ENCODE measurements at places on chromosomes 2 and 18.
A peak's percentile ranks its signal among the peaks of the same experiment; 100 is the strongest.

- peak; percentile 9 for DNase-seq
Measured at GRCh38 chr2:25714740-25715139, 41.4 kb upstream of the DTNB start.

- DNase-seq, result no peak
Measured at GRCh38 chr18:8513249-8513648, 96.0 kb upstream of the RAB12 start.

DNA sequence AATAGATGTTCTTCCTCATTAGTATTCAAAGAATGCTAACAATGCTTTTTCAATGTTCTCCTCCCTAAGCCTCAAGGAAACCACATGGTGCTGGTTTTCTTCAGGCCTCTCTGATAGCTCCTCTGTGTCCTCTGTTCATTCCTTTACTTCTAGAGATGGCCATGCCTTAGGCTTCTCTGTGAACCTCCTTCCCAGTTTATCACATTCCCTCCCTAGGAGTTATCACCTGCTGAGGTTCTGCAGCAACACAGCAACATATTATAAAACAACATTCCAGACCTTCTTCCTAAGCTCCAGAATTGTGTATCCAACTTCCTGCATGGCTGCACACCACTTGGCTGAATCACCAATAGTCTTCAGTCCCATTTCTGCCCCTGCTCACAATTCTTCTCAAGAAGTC is 325.5 kb downstream of the IRS1 start:
- no peak for DNase-seq

GRCh38 chr18:36762074-36762473 is 66.7 kb downstream of the TPGS2 start:
- no peak for DNase-seq

DNA sequence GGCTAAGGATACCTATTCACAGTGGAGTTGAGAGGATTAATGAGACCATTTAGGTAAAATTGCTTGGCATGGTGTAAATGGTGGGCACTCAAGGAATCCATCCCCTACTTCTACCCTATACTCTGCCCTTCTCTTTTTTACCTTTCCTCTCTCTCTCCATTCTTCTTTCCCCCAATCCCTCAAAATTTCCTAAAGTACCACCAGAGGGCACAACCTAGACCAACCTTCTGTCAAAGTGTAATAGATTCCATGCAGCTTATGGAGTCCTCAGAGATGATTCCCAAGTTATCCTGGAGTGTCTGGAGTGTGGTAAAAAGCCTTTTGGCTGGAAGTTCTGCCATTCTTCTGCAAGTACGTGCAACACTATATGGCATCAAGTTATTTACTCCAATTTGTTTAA is 33.0 kb upstream of the CCDC195 start:
- no peak for DNase-seq

GRCh38 chr2:156333274-156333950 is 891 bp upstream of the NR4A2 start:
- DNase-seq, result peak; percentile 8

GRCh38 chr2:42930025-42930581 is 137.7 kb upstream of the HAAO start:
- DNase-seq, result peak; percentile 57

DNA sequence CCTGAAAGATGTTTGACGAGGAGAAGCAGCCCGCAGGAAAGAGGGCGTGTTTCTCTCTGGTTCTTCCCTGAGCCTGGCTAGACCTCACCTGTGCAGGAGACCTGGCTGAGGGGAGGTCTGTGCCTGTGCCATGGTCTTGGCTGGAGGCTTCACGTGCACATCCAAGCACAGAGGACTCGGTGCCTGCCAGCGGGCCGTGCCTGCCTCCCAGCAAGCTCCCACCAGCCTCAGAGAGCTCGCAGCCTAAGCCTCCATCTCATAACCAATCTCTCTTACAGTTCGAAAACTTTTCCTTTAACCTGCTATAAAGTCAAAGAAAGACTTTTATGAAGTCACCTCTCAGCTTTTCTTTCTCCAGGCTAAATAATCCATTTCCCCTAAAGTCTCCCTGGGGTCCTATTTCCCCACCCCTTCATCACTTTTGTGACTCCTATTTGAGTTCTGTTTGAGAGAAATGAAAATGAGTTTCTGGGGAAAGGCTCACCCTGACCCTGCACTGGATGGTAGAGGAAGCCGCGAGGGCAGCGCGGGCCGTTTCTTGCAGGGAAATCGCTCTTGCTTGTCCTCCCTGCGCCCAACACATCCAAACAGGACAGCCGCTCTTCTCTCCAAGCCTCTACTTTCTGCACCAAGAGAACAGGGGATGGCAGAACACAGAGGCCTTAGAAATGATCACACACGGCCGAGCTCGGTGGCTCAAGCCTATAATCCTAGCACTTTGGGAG is 521.0 kb downstream of the SOX11 start:
- DNase-seq, result no peak

DNA sequence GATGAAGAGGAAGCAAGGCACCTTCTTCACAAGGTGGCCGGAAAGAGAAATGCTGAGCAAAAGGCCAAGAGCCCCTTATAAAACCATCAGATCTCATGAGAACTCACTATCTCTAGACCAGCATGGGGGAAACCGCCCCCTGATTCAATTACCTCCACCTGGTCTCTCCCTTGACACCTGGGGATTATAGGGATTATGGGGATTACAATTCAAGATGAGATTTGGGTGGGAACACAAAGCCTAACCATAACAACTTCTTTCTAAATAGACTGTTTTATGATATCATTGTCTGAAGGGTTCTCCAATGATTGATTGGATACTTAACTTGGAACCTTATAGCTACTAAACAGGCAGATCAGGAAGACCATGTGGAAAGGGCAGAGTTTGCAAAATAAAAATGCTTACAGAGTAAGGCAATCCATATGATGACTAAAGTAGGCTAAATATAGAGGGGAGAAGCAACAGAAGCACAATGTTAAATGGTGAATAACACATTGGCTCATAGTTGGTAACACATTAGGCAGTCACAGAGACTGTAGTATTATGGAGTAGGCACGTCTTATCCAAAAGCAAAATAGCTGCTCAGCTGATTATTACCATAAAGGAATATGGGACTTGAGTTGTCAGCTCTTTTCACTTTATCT is 179.0 kb downstream of the BARD1 start:
- DNase-seq, result peak; percentile 17

GRCh38 chr2:46977280-46977665 is 61.7 kb upstream of the MCFD2 start:
- no peak for DNase-seq

DNA sequence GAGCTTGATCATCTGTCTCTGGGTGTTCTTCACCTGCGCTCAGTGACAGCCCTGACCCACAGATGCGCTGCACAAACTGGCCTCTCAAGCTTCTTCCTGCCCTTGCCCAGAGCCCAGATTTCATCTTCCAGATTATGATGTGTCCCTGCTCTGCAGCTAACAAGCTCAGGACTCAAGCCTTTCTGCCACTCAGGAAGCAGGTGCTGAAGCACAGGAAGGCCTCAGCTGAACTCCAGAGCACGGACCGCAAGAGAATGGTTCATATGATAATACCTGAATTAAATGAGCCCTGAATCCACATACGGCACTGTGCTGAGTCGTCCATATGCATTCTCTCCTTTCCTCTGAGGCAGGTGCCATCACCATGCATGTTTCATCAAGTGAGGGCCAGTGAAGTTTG is 3.8 kb downstream of the CD207 start:
- DNase-seq, result no peak

DNA sequence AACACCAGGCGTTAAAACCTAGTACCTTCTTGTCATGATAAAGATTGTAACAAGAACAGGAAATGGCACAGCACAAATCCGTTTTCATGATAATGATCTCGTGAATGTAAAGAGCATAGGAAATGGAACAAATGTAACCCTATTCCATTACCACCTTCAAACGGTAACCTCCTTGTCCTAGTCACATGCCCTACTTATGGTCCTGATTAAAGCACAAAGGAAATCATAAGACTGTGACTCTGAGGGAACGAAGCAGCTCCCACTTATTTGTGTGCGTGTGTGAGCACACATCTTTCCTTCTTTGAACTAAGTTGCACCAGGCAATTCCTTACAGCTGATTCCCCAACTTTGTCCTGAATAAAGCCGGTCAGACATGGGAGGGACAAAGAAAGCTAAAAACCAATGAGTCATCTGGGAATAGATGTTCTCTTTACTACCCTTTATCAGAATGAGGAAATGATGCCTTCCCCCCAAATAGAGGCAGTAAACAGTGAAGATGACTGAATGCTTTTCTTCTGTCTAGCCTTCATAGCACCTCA is 192.6 kb downstream of the IKZF2 start:
- DNase-seq, result no peak

DNA sequence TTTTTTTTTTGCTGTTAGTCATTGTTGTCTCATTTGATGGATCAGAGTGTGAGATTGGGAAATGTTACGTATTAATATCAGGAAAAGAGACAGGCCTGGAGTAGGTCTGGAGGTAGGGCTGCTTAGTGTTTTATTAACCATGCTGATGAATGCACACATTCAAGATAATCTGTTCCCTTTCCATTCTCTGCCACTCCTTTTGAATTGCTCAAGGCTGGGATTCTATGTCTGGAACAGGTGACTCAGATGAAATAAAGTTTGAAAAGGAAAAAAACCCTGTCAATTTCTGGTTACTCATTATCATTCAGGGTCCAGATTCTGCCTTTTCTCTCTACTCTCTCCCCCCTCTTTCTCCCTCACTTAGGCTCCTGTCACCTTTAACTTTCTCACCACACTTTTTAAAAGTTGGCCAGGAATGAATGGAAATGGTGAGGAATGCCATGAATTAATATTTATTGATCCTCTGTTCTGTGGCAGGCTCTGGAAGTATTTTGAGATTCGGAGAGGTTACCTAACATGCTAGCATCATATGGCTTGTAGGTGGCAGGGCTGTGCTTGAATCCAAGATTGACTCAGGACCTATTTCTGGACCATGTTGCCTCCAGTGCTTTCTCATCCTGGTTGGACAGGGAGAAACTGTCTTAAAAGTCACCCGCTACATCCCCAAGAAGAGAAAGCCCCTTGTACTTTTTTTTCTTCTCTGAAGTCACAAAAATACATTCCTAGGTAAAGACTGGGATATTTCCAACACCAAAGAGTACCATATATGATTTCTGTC is 40.2 kb downstream of the MAP4K4 start:
- DNase-seq, result no peak

GRCh38 chr2:238930216-238930615 is 82.3 kb downstream of the TWIST2 start:
- DNase-seq, result no peak

GRCh38 chr2:44616667-44617155 is 255.0 kb downstream of the CAMKMT start:
- no peak for DNase-seq

- peak; percentile 29 for DNase-seq
Measured at GRCh38 chr2:135773917-135774316, 32.3 kb downstream of the UBXN4 start.

GRCh38 chr2:40394031-40394430 is 57.9 kb downstream of the SLC8A1 start:
- no peak for DNase-seq

- peak; percentile 89 for DNase-seq
Measured at GRCh38 chr18:13500227-13500865, 226.0 kb downstream of the FAM210A start.

- peak; percentile 18 for DNase-seq
Measured at GRCh38 chr2:98601532-98602132, 6.7 kb downstream of the COA5 start.

DNA sequence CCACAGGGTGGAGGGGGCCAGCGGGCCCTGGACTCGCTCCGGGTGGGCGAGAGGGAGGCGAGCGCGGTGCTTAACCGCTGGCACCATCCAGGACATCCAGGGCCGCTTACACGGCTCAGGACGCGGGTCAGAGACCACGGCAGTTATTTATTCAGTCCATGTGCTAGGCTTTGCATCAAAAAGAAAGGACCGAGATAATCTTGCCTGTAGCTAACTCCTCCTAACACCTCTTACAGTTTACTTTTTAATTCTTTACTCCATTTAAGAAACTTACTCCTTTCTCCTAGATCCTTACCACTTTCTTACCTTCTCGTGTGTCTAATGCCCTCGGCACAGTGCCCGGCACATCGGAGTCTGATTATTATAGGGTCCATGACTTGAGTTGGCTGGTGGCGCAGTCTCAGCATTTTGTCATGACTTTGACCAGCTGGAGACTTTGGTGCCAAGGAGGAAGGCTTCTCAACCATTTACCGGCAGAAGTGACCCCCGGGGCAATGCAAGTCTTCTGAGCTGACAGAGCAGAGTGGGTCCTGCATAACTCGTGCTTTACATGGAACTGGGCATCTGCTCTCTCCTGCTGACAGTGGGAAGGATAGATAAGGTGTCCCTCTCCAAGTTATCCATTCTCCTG is 503 bp downstream of the ANXA4 start:
- DNase-seq, result no peak

GRCh38 chr2:211439011-211439410 is 882.6 kb downstream of the CPS1 start:
- no peak for DNase-seq

GRCh38 chr2:135745545-135745944 is 3.9 kb downstream of the UBXN4 start:
- peak; percentile 80 for DNase-seq

DNA sequence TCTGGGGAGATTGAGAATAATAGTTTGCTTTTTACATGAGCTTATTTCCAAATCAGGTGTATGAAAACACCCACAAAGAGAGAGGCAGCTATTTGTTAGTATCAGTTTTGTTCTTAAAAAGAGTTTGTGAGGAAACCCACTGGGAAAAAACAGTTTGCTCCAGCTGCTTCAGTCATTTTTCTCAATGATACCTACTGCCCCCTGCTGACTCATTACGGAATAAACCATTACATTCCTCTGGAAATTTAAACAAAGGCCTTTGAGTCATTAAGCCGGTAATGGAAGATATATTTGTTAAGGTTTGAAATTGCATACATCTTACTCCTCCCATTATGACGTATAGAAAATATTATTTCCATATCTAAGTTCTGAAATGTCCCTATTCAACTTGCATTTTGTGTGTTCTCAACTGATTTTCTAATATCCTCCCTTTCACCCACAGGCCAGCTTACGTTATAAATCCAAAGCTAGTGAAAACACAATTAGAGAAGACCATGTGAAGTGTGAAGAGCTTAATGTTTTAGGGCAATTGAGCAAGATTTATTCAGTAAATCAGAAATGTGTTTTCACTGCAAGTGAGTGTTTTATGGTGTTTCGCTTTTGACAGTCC is 761.6 kb downstream of the DSC3 start:
- DNase-seq, result peak; percentile 65

- DNase-seq, result no peak
Measured at GRCh38 chr2:75552222-75552621, 8.5 kb downstream of the EVA1A start.

- no peak for DNase-seq
Measured at GRCh38 chr2:22628221-22628620, 756.8 kb upstream of the KLHL29 start.

DNA sequence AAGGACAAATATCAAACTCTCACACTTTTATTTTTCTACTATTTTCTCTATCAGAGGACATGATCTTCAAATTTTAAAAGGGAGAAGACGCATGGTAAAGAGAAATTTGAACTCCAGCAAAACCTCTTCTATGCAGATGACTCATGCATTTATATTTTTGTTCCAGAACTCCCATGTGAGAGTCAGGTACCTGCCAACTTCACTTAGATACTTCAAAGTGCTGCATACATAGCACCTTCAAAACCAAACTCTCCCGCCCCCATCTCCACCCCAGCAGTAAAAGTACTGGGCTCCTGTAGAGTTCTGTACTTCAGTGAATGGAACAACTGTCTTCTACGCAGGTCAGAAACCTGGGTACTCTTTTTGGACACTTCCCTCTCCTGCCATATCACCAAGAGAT is 398.3 kb downstream of the TGIF1 start:
- DNase-seq, result no peak

All from fibroblast of skin of abdomen (primary cell).